T follicular helper cell (primary cell): ENCODE measurements at places on chromosomes 11 and 22.

DNA sequence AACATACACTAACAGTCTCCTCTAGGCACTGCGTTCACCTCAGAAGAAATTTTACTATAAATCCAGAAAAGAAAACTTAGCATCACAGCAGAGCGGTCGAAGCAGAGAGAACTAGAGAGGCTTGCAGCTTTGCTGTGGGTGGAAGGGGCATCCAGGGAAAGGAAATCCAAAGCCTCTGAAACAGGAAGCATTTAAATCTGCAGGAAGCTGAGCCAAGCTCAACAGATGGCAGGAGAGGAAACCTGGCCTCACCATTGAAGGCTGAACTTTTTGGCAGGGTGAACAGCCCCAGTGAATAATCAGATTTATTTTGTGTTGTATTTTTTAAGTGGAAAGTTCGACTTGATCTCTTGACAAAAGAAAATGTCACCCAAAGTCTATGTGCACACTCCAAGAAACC lies 858.1 kb downstream of the OPCML start:
- DNase-seq, result no peak

GRCh38 chr11:70838198-70838597 lies 414.2 kb downstream of the SHANK2 start:
- no peak for DNase-seq

- no peak for DNase-seq
Observed at GRCh38 chr11:65778431-65778900, 2.3 kb downstream of the AP5B1 start.

DNA sequence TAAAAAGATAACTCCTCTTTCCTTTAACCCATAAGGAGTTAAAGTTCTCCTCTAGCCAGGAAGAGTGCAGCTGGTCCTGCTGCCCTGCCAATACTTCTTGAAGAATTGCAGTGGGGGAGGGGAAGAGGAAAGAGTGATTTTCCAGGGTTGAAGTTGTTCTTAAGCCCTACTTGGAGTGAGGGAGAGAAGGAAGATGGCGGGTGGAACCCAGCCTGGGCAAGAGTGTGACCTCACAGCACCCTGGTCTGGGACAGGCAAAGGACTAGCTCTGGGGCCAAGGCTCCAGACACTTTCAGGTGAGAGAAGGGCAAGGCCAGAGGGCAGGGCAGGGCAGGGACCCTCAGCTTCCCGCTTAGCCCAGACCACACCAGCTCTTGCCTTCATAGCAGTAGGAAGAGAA lies 6.6 kb downstream of the TNKS1BP1 start:
- no peak for DNase-seq

DNA sequence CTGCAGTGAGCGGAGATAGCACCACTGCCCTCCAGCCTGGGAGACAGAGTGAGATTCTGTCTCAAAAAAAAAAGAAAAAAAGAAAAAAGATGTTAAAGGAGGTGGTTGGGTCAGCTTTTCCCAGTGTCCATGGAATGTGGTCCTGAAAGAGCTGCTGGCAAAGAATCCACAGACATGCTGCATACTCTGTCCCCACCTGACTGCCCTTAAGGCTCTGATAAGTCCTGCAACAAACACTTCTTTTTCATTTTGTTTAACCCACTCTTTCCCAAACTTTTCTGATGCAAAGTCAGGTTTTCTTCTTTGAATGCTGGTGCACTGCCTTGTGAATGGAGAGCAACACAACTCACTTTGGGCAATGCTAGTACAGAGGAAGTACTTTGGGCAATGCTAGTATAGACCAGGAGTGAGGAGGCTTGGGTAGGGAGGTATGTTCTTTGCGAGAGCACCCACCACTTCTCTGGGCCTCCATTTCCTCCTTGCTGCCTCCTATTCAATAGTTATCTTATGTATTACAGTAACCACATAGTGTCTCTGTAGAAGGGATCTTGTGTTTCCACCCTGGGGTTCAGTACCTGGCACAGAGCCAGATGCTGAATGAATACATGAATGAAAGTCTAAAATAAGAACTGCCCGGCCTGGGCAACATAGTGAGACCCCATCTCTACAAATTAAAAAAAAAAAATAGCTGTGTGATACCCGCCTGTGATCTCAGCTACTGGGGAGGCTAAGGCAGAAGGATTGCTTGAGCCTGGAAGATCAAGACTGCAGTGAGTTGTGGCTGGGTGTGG lies 18.9 kb downstream of the LIF start:
- DNase-seq, result no peak
